Stimulated activated CD8-positive, alpha-beta memory T cell treated with anti-CD3 and anti-CD28 coated beads, Interleukin-15, amount 100 ng/mL, for 4 hours (primary cell): ENCODE measurements at places on chromosomes 4 and X.

DNA sequence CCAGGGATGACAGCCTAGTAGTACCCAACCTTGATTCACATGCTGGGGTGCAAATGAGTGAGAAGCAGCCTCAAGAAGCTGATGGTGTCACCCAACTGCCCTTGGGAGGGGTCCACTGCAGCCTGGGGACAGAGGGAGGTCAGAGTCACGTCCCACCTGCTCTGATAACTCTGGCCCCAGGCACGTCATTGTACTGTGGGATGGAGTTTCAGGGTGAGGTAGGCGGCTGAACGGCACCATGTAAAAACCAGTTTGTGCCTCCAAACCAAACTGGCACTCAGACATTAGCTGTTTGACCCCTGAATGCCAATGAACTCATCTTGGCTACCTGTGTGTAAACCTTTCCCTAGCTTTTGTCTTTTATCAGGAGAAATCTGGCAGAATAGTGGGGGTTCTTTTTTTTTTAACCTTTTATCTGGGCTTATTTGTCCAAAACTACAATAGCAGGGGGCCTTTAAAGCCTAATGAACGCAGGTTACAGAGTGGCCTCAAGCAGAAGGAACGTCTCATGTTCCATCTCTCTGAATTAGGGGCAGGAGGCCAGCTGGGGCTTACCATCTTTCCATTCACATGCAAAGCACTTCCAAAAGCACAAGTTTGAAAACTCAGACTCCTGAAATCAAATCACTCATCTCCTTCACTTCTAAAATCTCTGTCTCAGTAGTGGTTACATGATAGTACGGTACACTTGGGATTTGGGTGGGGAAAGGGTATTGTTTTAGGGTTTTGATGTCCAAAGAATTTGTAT, 89.4 kb downstream of the IRF2 start:
- no peak for DNase-seq

DNA sequence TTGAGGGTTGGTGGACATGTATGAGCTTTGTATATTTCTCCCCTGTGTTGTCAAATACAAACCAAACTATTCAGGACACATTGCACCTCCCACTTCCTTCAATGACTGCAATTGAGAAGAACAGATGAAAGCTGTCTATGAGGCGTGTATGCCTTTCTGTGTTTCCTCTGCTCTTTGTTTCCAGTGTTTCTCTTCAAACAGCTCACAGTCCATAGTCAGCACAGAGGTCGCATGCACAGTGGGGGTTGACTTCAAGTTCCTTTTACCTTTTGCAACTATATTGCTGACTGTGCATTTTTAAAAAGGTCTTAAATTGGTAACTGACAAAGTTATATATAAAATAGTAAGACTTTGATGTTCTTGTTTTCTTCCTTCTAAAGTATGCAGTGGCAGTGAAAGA, 957.8 kb downstream of the C4orf33 start:
- no peak for DNase-seq

GRCh38 chr4:25437926-25438325, 60.9 kb downstream of the ANAPC4 start:
- DNase-seq = no peak

GRCh38 chrX:108018656-108019381, 26.0 kb upstream of the VSIG1 start:
- no peak for DNase-seq
